Foreskin keratinocyte (primary cell): ENCODE measurements at places on chromosomes 5 and 9.

DNA sequence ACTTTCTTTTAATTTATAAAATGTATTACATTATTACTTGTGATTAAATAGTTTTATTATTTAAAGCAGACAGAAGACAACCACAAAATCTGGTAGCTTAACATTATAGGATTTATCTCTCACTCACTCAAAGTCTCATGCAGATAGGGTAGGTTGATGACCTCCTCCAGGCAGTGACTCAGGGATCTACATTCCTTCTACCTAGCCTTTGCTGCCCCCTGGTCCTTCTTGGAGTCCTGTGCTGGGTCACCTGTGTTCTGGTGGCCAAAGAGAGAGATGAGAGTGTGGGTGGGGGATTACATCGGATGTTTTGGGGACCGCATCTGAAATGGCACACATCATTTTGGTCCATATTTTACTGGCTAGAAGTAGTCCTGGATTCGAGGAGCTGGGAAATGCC lies 95.7 kb upstream of the CTSL start:
- no peak for DNase-seq

- peak; percentile 29 for DNase-seq
Observed at GRCh38 chr9:97615439-97616072, 17.6 kb downstream of the TSTD2 start.

GRCh38 chr9:125446561-125447094 lies 185.0 kb downstream of the GAPVD1 start:
- DNase-seq, result no peak

DNA sequence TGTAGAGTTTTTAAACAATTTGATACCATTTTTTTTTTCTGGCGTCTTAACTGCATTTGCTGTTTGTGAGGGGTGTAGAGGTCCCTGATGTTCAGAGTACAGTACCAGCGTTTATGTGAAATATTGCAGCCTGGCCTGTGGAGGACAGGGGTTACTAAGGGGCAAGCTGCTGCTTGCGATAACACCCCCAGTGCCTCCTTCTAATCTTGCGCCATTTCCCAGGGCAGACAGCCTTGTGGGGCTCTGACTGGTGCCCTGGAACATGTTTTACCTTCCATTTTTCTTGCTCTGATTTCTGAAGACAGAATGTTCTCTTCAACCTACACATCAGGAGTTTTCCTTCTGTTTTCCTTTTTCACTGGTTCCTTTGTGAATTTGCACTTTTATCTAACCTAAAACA lies 142.9 kb downstream of the DOCK8 start:
- no peak for DNase-seq

DNA sequence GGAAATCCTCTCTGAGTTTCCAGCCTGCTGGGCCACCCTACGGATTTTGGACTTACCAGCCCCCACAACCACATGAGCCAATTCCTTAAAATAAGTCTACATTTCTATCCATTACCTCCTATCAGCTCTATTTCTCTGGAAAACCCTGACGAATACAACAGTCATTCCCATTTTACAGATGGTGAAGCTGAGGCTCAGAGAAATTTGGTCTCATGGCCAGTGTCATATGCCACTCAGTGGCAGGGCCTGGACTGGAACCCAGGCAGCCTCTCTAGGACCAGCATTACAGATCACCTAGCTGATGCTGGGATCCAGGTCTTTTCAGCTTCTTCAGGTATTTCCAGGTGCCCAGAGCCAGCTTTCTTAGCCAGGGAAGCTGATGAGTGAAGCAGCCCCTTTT lies 45.0 kb upstream of the SH3PXD2B start:
- DNase-seq, result no peak

DNA sequence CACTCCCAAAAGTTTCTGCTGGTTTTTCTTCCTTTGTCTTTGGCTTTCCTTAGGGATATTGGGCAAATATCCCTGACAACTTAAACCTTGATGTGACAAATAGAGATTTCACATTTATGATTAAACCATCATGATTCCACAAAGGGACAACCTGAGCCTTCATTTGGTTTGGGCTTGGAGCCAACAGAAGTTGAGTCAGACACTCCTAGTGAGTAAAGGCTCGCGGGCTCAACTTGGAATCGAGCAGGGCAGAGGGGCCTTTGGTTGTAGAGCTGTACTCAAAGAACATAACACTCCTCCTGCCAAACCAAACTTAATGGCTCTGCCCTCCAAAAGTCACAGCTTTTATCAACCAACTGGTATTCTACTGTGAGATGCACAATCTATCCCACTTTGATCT lies 290.2 kb upstream of the MAP3K1 start:
- peak; percentile 81 for DNase-seq

GRCh38 chr5:171316258-171317121 lies 7.4 kb downstream of the TLX3 start:
- DNase-seq, result no peak

DNA sequence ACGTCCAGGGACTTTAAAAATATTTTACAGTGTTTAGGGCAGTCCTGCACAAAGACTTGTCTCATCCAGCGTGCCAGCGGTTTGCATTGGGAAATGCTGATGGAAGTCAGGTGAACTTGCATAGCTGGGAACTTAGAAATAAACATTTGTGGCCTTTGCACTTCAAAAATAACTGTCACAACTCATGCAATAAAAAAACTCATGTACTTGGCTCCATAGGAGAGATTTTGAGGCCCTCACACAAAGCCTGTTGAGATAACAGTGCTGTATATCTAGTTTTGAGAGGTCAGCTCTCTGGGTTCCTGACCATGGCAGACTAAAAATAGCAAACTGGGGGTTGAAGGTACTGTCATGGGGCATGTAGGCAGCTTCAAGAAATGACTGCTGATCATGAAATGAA lies 5.5 kb downstream of the COMMD10 start:
- no peak for DNase-seq

- peak; percentile 69 for DNase-seq
Observed at GRCh38 chr5:58156973-58157701, 302.7 kb downstream of the PLK2 start.

DNA sequence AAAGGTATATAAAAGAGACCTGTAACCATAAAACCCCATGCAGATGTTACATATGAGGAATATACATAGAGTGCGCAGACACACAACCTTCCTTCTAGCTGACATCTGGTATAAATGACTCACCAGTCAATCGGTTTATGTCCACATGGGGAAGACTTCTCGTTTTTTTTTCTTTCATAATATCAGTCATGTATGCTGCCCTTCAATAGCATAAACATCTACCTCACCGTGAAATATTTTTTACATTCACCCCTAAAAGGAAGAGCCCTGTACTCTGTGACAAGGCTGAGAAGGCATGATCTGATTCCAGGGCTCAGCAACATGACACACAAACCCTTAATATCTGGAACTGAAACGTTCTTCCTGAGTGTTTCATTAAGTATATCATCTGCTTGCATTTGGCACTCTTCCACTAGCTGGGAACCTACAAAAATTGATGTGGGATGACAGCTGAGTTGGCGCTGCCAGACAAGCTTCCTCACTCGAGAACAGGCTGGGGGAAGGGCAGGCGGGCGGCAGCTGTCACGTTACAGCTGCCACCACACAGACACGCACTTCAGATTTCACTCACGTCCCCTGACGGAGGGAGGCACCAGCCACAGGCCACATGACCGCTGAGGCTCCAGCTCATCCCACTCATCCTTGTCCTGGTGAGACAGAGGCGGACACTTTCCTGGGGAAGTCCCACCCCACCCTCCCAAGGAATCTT lies 74.2 kb downstream of the SHB start:
- peak; percentile 61 for DNase-seq

GRCh38 chr9:16243798-16244197 lies 626.7 kb downstream of the BNC2 start:
- DNase-seq, result no peak

DNA sequence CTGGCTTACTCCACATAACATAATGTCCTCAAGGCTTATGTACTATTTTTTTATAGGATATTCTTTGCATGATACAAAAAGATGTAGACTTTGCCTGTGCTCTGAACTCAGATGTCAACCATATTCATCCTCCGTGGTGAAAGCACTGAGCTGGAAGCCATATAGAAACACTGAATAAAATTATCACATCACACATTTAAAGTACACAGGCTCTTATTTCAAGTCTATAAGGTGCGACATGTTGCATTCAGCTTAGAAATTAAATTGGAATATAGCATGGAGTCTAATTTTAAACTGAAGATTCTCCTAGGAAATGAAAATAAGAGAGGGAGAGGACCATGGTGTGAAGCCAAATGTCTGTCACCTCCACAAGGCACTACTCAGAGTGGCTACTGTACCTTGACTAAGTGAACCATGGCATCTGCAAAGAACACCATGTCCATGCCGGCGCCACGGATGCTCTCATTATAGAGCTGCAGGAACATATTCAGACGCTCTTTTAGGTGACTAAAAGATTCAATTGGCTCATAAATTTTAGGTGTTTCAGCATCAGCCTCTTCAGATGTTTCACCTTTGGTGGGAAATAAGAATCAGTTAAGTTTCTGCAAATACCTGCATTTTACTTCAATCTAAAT lies 158.6 kb downstream of the DNAH5 start:
- DNase-seq, result no peak

DNA sequence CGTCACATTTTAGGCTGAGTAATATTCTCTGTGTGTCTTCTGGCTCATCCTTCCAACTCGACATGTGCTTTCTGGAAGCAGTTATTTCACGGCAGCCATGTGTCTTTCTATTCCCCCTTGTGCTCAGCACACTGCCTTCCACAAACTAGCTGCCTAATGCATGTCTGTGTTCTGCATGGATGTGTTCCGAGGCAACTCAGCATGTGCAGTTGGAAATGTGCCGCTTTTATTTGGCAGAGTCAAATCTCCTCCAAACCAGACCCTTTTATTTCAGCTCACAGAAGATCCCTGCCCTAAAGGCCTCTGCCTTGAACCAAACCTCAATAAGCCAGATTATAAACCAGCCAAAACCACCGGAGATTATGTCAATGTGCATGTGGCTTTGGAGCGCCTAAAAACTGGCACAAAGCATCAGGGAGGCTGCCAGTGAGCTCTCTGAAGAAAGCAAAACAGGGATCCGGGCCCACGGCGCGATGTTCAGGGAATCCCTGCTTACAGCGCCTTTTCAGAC lies 360.2 kb downstream of the DEPDC1B start:
- no peak for DNase-seq

GRCh38 chr5:172490514-172491461 lies 36.5 kb upstream of the SH3PXD2B start:
- DNase-seq, result no peak

GRCh38 chr5:89929834-89930233 lies 479.7 kb downstream of the CETN3 start:
- no peak for DNase-seq

- no peak for DNase-seq
Observed at GRCh38 chr9:119284118-119284517, 85.1 kb downstream of the BRINP1 start.

- no peak for DNase-seq
Observed at GRCh38 chr5:178576591-178577351, 13.4 kb downstream of the COL23A1 start.

DNA sequence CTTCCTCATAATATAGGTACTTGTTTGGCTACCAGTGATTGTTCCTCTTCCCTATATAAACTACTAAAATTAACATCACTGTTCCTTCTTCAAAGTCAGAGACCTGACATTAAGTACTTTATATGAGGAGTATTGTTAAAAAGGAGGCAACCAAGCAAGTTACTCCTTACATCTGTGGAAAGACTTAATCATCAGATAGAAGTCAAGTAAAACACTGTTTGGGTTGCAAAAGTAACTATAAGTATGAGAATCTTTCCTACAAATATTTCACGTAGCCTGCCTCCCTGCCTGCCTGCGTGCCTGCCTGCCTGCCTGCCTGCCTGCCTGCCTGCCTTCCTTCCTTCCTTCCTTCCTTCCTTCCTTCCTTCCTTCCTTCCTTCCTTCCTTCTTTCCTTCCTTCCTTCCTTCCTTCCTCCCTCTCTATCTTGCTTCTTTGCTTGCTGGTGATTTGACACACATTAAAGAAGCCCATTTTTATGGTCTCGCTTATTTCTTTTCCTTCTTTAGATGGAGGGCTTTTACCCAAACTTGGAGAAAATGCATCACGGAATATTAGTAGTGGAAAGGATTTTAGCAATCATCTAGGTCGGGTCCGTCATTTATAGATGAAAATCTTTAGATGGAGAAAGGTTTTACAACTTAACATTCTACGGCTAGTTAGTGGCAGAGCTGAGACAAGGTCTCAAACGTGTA lies 3.2 kb downstream of the CER1 start:
- no peak for DNase-seq

DNA sequence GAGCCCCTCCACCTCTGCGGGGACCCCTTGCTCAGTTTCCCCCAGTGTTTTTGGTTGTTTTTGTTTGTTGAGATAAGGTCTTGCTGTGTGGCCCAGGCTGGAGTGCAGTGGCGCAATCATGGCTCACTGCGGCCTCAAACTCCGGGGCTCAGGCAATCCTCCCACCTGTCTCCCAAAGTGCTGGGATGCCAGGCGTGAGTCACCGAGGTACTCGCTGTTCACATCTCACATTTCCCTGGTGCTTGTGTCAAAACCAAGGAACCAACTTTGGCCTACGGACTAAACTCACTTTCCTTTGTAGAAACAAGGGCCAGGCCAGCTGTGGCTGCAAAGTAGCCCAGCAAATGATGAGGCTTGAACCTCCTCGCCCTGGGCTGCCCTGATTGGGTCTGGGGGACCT lies 9.7 kb upstream of the AJM1 start:
- no peak for DNase-seq

GRCh38 chr5:56900858-56901578 lies 8.4 kb upstream of the SETD9 start:
- DNase-seq, result no peak

GRCh38 chr9:95459851-95460517 lies 56.8 kb downstream of the PTCH1 start:
- no peak for DNase-seq

DNA sequence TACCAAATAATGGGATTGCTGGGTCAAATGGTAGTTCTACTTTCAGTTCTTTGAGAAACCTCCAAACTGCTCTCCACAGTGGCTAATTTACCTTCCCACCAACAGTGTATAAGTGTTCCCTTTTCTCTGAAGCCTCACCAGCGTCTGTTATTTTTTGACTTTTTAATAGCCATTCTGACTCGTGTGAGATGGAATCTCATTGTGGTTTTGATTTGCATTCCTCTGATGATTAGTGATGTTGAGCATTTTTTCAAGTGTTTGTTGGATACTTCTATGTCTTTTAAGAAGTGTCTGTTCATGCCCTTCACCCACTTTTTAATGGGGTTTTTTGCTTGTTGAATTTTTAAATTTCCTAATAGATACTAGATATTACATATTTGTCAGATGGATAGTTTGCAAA lies 28.4 kb upstream of the SUSD1 start:
- peak; percentile 25 for DNase-seq

DNA sequence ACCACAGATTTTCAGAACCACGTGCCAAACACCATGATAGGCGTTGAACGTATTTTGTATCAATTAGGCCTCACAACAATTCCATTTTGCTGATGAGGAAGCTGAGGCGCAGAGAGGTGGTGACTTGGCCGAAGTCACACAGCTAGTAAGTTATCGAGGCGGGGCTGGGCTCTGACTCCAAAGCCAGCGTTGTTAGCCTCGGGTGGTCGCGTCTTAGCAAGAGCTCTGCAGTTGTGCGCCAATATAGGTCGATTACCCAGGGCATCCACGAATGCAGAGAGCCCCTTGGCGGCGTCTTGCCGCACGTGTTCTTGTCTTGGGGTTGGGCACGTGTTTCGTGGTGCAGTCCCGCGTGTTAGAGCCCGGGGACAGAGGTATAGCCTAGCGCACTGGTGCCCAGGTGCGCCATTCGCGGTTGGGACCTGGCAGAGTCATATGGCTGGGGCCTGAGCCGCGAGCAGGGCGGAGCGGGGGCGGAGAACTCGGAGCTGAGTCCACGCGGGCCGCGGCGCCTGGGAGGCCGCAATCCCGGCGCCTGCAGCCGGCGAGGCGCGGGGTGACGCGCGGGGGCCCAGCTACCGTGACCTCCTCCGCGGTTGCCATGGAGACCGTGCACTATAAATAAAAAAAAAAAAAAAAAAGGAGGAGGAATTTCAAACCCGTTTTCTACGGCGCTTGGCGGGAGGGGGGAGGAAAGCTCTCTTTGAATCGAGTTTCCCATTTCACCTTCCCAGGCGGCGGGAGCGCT lies 62.3 kb downstream of the CXXC5 start:
- DNase-seq, result no peak
